HT1080 (cell line): ENCODE measurements at places on chromosomes 16 and 17.

GRCh38 chr16:49013727-49014080 lies 267.9 kb downstream of the CBLN1 start:
- DNase-seq, result no peak

- peak; percentile 36 for DNase-seq
Measured at GRCh38 chr17:29621751-29622194, 939 bp downstream of the CORO6 start.

- DNase-seq, result no peak
Measured at GRCh38 chr16:10895053-10895946, 18.3 kb downstream of the CIITA start.

- DNase-seq, result no peak
Measured at GRCh38 chr16:72985148-72985941, 62.6 kb downstream of the ZFHX3 start.

GRCh38 chr16:55370762-55371482 lies 46.9 kb downstream of the IRX6 start:
- DNase-seq, result peak; percentile 35

GRCh38 chr16:11238272-11239202 lies 17.5 kb downstream of the SOCS1 start:
- no peak for DNase-seq
